ENCODE measurements at places on chromosomes 4 and X.

DNA sequence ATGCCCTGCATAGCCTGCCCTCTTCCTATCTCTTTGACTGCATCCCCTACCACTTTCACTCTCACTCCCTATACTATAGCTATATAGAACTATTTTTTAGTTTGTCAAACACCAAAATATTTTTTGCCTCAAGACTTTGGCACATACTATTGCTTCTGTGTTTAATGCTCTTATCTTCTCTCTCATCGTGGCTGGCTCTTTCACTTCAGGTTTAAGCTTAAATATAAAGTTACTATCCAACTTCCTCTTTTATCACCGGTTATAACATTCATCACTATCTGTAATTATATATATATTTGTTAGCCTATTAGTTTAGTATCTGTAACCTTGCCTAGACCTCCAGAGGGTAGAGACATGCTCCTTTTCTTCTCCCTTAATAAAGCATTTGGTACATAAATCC lies 11.5 kb upstream of the HMGB2 start:
- DNase-seq = no peak

DNA sequence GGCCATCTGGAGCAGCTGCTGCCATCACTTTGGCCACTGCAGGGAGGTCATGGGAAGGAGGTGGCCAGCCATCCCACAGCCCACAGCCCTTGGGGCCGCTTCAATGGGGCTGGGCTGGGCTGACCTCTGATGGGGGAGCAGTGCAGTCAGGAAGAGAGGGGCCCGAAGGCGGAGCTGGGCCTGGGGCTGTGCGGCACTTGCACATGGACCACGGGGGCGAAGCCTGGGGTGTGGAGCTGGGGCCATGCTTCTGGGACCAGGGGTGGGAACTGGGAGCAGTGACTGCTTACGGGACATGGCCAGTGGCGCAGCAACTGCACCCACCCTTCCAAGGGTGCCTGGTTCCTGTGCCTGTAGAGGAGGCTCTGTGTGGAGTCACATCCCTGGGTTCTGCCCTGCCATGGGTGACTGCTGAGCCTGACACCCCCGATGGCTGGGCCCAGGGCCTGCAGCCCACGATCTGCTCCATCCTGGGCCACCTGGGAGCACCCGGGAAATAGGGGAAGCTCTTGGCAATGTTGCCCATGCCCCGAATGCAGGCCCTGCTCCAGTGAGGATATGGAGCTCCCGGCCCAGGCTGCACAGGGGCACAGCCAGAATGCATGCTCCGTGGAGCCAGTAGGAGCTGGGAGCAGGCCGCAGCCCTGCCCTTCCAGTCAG lies 22.4 kb upstream of the SULT1B1 start:
- no peak for DNase-seq

DNA sequence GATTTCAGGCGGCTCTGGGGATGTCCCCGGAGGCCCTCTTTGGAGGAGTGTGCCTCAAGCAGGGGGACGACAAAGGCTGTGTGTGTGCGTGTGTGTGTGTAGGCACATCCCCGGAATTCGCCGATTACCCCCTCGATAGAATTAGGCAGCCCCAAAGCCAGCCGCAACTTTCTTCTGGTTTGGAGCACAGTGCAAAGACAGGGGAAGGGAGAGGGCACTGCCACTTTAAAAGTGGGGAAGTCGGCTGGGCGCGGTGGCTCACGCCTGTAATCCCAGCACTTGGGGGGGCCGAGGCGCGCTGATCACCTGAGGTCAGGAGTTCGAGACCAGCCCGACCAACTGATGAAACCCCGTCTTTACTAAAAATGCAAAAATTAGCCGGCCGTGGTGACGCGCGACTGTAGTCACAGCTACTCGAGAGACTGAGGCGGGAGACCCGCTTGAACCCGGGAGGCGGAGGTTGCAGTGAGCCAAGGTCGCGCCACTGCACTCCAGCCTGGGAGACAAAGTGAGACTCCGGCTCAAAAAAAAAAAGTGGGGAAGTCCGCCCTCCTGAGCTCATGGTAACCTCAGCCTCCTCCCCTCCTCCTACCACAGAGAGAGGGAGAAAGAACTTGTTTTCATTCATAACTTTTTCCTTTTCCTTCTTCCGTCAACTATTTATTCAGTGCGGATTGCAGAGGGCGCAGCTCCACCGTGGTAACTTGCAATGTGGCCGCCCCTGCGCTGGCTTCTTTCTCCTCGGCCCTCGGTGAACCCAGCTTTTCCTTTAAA lies 2.4 kb downstream of the SPRY1 start:
- DNase-seq = no peak

GRCh38 chr4:107845681-107846080 lies 20.9 kb downstream of the SGMS2 start:
- DNase-seq = no peak

DNA sequence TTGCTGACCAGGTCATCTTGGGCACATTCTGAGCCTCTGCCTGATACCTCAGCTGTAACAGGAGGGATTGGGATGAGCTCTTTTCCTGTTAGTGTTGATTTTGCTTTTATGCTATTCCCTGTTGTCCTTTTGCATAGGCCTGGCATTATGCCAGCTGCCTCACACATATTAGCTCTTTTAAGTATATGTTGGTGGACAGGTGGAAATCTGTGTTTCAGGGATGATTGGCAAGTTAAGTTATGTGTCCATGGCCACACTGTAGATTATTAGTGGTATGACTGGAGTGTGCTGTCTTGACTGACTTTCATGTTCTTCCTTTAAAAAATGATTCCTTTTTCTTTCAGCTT lies 28.9 kb downstream of the NSD2 start:
- DNase-seq = no peak

DNA sequence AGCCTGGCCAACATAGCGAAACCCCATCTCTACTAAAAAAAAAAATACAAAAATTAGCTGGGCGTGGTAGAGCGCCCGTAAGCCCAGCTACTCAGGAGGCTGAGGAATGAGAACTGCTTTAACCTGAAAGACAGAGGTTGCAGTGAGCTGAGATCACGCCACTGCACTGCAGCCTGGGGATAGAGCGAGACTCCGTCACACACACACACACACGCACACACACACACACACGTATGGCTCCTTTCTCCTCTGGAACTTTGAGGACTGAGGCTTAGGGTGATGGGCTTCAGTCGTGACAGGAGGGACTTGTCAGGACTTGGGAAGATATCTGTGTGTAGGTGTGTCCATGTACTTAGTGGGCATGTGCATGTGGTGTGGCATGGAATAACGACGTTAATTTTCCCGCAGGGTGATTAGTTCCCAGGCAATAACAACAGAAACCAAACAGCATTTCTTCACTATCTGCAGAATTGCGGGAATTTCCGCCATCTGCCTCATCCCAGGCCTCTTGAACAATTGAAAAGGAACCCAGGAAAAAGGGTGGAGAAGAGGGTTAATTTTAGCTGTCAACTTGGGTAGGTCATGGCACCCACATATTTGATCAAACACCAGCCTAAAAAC lies 47.7 kb downstream of the RWDD4 start:
- no peak for DNase-seq

DNA sequence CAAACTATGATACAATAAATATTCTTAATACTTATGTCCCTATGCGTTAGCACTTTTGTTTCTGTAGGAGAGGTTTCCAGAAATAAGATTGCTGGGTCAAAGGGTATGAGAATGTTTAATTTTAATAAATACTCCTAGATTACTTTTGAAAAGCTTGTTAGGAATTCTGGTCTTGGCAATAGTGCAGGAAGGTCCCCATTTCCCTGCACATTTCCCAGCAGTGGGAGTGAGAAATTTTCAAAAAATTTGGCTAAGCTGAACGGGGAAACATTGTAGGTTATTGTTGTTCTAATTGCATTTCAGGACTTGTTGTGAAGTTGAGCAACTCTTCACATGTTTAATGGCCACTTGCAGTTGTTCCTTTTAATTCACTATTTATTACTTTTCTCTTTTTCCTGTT lies 27.1 kb downstream of the IGFBP7 start:
- no peak for DNase-seq

- DNase-seq = no peak
Measured at GRCh38 chr4:98433691-98434090, 172.5 kb downstream of the RAP1GDS1 start.
